ENCODE measurements at places on chromosomes 7 and 10. TPM values are rescaled to one million over a fixed set of nuclear protein-coding genes. Genes with fewer than 3 reads are reported as not detected.

GRCh38 chr10:124279298-124279697 lies 139.4 kb downstream of the OAT start:
- no peak for DNase-seq

DNA sequence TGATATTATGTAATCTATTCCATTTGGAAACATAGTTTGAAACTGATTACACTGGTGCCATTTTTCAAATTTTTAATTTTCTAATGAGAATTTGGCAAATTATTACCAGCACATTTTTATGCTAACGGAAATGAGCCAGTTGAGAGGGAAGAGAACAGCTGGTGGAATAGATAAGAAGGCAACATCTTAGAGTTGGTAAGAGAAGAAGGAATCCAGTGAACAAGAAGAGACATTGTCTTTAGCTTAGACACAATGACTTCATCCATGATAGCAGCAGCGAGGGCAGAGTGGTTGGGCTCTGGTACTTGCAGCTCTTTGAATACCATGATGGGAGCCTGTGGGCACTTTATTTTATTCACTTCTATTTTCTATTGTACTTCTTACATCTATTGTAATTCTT lies 89.6 kb downstream of the CHRM2 start:
- no peak for DNase-seq

DNA sequence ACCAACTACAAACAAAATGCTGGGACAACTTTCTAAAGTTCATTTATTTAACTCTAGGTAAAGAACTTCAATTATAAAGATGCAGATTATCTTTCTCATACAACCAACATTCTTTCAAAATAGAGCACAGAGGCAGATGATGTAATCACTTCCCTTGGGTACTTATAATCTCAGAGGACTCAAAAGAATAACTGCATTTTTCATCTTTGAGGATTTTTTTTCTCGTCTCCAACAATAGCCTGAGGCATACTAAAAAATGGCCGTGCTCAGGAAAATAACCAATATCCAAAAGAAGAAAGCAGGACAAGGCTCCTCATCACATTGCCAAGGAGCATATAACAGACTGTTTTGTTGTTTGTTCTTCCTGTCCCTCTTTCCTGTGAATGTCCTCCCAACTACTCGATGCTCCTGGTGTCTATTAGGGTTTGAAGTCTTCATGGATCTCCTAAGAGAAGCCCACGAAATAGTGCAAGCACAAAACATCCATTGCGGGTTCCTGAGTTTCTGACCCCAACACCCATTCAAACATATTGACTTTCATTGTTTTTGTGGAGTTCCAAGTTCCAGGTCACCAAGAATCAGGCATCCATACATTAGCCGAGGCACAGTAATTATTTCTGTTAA lies 182.9 kb downstream of the SORCS1 start:
- no peak for DNase-seq

DNA sequence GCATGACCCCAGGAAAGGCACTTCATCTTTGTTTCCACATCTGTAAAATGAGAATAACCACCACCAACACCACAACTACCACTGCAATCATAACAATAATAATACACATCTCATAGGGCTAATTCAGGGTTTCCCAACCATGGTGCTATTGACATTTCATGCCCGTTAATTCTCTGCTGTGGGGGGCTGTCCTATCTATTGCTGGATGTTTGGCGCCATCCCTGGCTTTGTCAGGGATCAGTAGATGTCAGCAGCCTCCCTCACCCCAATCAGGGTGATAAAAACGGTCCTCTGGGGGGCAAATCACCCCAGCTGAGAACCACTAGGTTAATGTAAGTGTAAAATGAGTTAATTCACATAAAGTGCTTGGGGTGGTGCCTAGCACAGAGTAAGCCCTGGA lies 145.8 kb downstream of the EMX2 start:
- no peak for DNase-seq

ASB10 gene
- not detected for total RNA-seq

All from lung microvascular endothelial cell (primary cell).